ENCODE measurements at places on chromosomes 6 and 20.

- DNase-seq, result no peak
Measured at GRCh38 chr20:51899674-51900073, 97.4 kb upstream of the SALL4 start.

DNA sequence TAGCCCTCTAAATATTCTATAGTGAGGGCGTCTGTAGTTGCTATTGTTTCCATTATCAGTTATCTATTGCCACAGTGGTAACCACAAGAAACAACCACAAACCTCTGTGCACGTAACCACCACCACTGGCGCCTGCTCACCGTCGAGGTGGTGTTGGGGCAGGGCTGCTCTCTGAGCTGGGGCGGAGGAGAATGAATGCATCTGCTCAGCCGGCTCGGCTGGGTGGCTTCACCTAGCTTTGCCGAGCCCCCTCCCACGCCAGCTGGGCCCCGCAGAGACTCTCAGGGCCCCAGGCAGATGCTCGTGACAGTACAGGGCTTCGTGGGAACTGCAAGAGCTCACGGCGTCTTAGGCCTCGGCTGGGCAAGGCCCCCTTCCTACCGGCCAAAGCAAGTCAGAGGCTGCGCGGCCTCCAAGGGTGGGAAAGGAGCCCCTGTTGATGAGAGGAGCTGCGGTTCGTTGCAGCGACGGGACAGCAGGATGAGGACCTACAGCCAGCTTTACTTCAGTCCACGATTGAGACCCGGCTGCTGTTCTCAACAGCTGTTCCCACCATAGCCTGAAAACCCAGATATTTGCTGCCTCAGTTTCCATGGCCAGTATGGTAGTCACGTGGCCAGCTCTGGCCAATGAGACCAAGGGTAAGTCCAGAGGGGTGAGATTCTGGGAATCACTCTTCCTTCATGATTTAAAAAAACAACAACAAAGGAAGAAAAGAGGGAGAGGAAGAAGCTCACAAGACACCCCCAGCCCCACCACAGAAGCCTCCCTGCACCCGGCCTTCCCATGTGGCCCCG, 120.2 kb upstream of the AFDN start:
- DNase-seq, result no peak

DNA sequence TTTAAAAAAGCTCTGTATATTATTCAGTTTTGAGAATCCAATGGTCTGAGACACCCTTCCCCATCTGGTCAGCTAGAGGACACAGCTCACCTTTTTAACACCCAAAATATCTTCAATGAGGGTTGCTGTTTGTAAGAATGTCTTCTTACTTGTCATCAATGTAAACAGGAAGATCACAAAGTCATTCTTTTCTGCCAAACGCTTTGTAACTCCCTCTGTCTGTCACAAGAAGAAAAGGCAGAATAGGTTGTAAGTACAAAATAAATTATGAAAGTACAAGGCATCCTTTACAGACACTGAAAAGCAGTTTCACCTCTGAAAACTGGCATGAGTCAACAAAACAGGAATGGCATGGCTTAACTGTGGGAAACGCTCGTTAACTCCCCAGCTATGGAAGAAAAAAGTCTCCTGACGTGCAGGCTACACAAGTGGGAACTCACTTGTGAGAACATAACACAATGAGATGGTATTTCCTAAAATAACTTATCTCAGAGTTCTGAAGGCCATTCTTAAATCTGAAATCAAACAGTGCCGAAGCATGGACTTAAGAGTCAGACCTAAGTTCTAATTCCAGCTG, 42.7 kb downstream of the TRPC4AP start:
- no peak for DNase-seq

- DNase-seq, result no peak
Measured at GRCh38 chr6:13005994-13006393, 289.4 kb downstream of the PHACTR1 start.

DNA sequence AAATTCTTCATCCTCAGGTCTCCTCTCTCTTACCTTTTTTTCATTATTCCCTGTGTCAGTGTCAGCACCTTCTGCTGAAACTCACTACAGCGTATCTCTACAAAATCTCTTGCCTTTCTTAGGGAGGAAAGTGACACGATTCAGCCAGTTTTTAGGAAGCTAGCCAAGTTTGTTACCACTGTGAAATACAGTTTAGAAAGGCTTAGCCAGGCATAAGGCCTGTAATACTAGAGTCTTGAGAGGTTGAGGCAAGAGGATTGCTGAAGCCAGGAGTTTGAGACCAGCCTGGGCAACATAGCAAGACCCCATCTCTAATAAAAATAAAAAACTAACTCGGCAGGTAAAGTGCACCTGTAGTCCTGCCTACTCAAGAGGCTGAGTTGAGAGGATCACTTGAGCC, 16.7 kb downstream of the TAB2 start:
- DNase-seq, result no peak

DNA sequence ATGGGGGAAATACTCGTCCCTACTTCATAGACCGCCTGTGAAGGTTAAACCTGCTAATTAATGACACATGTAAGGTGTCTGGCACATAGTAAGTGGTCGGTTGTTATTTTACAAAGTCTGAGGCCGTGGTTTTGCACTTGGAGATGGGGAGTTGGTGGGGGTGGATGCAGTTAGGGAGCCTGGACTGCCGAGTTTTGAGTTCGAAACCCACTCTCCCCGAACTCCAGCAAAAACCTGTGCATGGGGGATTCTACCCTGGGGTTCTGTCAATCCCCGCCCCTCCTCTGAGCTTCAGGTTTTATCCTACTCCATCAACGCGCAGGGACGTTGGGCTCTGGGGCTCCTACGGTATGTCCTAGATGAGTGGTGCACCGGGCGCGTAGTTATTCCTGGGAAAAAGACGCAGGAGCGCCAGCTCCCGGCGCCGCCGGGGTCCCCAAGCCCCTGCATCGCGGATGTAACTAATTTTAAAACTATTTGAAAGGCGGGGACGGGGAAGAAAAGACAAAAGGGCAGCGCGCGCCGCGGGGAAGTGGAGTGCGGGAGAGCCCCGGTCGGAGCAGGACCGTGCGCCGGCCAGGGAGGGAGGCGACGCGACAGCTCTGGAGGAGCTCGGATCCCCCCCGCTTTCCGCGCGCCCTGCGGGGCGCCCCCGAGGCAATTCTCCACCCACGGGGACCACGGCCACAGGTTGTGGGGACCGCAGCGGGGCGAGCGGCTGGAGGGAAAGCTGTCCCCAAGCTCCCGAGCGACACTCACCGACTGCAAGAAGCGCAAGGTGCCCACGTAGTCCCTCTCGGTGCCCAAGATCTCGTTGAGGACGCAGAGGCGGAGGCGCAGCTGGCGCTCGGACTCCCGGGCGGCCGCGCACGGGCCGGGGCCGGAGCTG, 672 bp downstream of the PREX1 start:
- no peak for DNase-seq

DNA sequence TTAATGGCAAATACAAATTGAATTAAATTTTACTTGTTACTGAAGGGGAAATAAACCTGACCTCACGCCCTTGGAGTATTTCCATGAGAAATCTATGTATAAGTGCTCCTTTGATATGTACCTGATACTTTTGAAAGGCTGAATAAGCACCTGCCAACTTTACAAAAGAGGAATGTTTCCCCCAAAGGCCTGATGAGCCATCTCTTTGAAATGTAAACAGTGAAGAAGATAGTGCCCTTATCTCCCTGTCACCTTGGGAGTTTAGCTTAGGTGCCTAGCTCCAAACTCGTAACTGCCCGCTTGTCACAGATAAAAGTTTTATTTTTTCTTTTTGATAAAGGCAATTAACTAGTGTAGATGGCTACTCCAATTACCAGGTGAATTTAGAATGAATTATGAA, 1.1 kb upstream of the ZNF343 start:
- DNase-seq, result no peak

GRCh38 chr20:32911355-32911754, 52.6 kb downstream of the EFCAB8 start:
- no peak for DNase-seq

- DNase-seq, result no peak
Measured at GRCh38 chr6:150050846-150051245, 18.1 kb downstream of the ULBP3 start.

- no peak for DNase-seq
Measured at GRCh38 chr6:168828800-168829199, 387.8 kb downstream of the SMOC2 start.

- no peak for DNase-seq
Measured at GRCh38 chr6:166630462-166630861, 3.4 kb upstream of the RPS6KA2 start.

- DNase-seq, result no peak
Measured at GRCh38 chr6:28167926-28168325, 26.2 kb downstream of the ZKSCAN8 start.

GRCh38 chr6:155939253-155939652, 483.6 kb upstream of the NOX3 start:
- DNase-seq, result peak; percentile 71

GRCh38 chr6:31794866-31795615, 511 bp downstream of the VARS1 start:
- no peak for DNase-seq

- no peak for DNase-seq
Measured at GRCh38 chr20:33604084-33604990, 57.8 kb upstream of the C20orf144 start.

DNA sequence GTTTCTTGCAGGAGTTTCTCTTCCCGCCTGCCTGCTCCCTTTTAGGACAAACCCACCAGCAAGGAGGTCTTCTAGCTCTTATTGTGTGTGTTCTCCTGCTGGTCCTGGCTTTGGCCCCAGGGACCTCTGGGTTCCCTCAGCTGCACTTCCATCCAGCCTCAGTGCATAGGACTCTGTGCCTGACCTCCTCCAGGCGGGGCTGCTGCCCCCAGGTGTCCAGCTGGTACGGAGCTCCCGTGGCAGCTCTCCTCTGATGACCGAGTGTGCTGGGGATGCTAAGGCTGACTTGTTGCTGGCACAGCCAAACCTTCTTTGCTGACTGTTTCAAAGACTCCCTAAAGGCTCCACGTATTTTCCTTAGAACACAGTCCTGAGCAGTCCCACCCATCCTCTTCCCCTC, 167.6 kb upstream of the PROKR2 start:
- no peak for DNase-seq

GRCh38 chr6:127085181-127085580, 33.3 kb upstream of the RSPO3 start:
- no peak for DNase-seq

GRCh38 chr20:62049342-62050165, 16.1 kb downstream of the TAF4 start:
- no peak for DNase-seq

GRCh38 chr6:45507186-45507585, 129.5 kb upstream of the SUPT3H start:
- no peak for DNase-seq

DNA sequence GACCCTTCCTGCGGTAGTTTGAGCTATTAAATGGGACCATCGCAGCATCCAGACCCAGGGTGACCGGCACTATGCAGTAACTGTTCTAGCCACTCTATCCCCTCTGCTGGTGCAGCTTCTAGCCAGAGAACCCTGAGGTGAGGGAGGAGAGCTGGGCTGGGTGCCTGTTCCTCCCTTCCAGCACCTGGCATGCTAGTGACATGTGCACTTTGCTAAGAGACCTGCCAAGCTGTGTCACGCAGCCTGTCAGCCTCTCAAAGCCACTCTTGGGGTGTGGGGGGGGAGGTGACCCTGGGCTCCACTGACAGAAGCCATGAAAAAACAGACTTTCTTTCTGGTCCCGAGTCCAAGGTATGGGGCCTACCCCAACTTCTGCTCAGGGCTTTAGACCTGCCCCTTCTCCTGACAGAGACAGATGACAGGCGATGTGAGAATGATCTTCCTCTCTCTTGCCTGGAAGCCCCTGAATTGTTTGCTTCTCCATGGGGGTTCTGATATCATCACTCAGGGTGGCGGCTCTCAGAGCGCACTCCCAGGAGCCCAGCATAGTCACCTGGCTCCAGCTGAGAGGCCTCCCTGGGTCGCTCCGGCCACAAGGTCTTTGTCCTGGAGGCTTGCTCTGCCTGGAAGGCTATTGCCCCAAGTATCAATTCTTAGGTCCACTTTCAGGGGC, 47.2 kb upstream of the MLN start:
- DNase-seq, result no peak

DNA sequence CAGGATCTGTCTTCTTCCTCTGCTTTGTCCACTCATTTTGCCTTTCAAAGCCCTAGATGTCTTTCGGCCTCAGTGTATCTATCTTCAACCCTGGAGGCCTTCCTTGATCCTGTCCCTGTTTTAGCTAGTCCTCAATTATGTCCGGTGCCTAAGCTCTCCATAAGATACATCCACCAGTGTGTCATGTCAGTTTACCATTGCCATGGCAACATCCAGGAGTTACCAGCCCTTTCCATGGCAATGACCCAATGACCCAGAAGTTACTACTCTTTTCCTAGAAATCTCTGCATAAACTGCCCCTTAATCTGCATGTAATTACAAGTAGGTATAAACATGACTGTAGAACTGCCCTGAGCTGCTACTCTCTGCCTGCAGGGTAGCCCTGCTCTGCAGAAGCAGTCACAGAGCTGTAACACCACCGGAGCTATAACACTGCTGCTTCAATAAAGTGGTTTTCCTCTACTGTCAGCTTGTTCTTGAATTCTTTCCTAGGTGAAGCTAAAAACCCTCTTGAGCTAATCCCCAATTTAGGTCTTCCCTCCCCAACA, 712.1 kb upstream of the AGPAT4 start:
- DNase-seq, result no peak

- peak; percentile 87 for DNase-seq
Measured at GRCh38 chr6:3456898-3457709, at the start of gene SLC22A23. TSS of gene SLC22A23 (minus strand) at chr6:3457050. CDS start at chr6:3456559, 491 bp downstream.

GRCh38 chr6:53986165-53986720, 125.0 kb upstream of the MLIP start:
- peak; percentile 60 for DNase-seq

DNA sequence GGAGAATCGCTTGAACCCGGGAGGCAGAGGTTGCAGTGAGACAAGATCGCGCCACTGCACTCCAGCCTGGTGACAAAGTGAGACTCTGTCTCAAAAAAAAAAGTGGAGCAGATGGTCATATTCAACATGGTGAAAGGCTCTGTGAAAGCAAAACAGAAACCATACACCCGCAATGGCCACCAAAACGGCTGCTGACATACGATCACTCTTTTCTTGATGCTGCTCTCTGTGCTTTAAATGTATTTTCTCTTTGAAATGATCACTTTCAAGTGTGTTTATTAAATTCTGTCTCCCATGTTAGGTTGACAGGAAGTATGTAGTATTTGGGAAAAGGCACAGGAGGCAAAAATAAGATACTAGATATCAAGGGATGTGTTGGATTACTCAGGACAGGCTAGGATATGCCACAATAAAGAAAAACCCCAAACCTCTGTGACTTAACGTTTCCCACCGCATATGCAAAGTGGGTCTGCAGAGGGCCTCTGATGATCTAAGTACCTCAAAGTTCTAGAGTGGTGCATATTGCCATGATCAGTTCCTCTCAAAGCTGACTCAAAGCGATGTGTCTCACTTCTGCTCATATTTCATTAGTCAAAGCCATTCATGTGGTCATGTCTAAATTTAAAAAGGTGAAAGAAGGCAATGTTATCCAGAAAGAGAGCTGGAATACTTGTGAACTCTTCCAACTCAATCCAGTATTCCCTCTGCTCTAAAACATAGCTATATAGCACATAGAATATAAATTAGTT, 155.1 kb upstream of the SOX4 start:
- no peak for DNase-seq

- no peak for DNase-seq
Measured at GRCh38 chr6:92201618-92202017, 1217.7 kb downstream of the EPHA7 start.
